T-helper 17 cell (primary cell): ENCODE measurements at places on chromosomes 3 and 15. TPM values are rescaled to one million over a fixed set of nuclear protein-coding genes. Genes with fewer than 3 reads are reported as not detected.

DNA sequence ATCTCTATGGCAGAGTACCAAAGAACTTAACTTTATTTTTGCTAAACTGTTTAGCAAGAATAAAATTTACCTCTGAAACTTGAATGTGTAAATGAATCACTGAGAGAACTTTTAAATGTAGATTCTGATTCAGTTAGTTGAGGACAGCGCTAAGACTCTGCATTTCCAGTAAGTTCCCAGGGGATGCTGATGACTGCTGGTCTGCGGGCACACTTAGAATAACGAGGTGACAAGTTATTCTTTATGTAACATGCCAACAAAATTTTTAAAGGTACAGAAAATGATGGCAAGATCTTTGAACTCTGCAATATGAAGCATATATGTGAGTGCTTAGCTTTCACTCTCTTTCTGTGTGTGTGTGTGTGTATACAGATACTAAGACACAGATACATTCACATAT, 56.4 kb downstream of the TGFBR2 start:
- no peak for DNase-seq

DNA sequence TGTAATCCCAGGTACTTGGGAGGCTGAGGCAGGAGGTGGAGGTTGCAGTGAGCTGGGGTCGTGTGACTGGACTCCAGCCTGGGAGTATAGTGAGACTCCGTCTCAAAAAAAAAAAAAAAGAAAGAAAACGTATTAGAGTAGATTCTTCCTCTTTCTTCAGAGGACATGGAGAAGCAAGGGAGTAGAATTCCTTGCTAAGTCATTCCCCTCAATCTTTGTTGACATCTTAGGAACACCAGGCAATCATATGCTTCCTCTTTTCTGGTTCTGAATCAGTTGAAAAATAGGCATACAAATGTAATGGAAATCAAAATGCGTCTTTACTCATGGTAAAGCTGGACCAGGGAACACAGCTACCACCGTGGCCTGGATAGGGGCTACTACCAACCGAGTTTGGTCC, 38.3 kb upstream of the ATOSA start:
- DNase-seq: no peak

DNA sequence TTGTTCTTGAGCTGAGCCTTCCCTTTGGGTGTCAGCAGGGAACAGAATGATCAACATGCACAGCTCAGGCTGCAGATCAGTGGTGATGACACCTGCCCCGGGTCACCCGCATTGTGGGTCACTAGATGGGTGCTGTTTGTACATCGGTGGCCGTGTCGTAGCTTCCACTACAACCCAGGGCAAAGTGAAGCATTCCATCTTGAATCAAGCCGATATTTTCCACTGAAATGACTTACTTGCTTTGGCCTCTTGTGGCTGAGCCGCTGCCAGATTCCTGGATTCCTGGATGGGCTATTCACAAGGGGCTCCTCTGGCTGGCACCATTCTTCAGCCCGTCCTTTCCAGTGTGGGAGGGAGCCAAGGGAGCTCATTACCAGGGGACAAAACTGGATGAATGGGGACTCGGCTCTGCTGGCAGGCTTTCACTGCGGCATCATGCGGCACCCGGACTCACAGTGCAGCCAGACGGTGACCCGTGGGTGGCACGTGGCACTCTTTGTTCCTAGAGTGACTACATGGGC, 65.6 kb downstream of the SLCO3A1 start:
- DNase-seq: no peak

DNA sequence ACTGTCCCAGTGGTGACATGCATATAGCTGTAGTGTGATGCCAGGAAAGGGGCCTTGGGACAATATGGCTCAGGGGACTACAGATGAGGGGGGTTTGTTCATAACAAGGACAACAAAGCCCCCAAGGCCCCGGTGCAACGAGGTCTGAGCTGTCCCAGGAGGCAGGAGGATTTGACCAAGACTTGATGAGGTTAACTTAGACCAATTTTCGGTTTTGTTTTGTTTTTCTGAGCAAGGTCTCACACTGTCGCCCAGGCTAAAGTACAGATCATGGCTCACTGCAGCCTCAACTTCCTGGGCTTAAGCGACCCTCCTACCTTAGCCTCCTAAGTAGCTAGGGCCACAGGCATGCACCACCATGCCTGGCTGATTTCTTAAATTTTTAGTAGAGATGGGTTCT, 23.8 kb downstream of the EFCAB12 start:
- DNase-seq: no peak

- no peak for DNase-seq
These were observed 252.8 kb downstream of the CD47 start for GRCh38 chr3:107837895-107838612.

DNA sequence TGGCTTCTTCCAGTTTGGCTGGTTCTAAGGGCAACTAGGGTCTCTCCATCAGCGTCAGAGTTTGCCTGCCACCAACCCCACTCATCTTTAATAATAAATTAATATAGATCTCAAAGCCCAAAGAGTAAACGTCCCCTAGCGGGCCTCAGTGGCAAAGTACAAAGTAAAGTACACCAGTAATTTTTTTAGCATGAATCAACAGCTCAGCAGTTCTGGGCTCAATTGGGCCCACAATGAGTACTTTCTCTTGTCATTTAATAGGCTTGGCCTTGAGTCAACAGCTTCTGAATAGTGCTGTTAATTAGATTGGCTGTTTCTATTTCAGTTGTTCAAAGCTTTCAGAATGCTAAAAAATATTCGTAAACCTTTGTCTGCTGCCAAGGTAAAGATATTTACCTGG, 89.0 kb upstream of the PFN2 start:
- DNase-seq: no peak

DNA sequence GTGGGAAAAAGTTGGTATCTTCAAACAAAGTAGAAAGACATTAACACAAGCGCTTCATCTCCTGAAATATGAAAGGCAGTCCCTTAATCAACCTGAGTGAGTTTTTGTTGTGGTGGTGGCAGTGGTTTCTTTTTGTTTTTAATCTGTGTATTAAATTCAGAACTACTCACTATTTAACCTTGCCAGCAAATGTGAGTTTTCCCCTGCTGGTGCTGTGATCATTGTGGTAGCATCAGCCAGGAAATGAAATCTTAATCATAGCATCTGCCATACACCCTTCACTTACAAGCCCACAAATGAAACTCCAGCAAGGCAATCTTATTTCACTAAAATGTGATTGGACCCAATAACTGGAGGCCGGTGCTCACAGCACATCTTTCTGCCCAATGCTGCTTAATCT, 229.7 kb downstream of the SHOX2 start:
- no peak for DNase-seq

DNA sequence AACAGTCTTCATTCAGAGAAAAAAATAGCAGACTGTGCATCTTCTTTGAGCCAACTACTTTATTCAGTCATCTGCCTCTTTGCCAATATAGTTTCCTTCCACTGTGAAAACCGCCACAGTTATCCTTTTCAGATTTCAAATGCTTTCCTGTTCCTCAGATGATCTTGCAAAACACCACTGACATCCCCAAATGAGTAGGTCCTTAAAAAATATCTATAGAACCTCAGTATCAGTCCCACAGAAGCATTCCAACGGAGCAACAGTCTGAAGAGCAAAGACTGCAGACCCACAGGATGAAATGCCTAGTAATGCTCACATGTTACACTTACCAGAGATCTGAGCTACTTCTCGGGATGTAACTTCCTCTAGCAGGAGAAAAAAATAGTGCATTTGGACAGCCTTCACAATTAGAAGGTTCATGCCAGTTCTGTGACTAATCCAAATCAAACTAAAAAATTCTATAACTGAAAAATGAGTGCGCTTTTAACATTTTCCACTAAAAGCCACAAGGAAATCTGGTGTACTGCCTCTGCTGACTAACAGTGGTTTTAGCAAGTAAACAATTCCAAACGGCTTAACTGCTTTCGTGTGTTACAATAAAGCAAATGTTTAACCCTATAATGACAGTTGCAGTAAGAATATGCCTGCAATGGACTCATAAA, at the start of gene ANKRD28:
Gene ANKRD28, minus strand, starts transcription at position 338 of the 662 bp plus-strand sequence. CDS start 1,458 bp downstream, outside the sequence.
- no peak for DNase-seq

- DNase-seq: no peak
These were observed 159.0 kb upstream of the WNT5A start for GRCh38 chr3:55646121-55646520.

GRCh38 chr15:95442107-95442719, 888.3 kb upstream of the NR2F2 start:
- DNase-seq: no peak

GRCh38 chr15:89858661-89859458, 34.9 kb downstream of the AP3S2 start:
- DNase-seq: no peak

DNA sequence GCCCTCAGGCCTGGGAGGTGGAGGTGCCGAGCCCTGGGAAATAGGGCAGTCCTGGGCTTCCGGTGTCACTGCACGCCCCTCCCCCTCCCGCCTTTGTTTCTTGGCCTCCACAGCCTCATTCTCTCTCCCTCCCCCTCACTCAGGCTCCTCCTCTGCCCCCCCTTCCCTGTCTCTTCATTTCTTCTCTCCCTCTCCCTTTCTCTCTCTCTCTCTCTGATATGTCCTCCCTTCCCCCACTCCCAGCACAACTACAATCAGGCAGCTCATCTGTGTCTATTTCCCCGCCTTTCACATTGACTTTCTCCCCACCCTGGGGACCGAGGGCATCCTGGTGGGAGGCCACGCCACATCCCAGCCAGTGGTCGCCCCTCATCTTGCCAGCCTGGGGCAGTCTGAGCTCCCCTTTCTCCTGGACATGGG, 40.2 kb downstream of the IDH2 start:
- peak; percentile 34 for DNase-seq

GRCh38 chr3:64457811-64458210, 230.0 kb downstream of the ADAMTS9 start:
- no peak for DNase-seq

The CCR1 gene
- total RNA-seq: 3.8 TPM

The CEP70 gene
- 10.7 TPM for total RNA-seq

The ISL2 gene
- not detected for total RNA-seq
